ENCODE measurements at places on chromosomes 3 and 15.

- no peak for DNase-seq
Measured at GRCh38 chr15:43948691-43949325, 122.0 kb downstream of the WDR76 start.

DNA sequence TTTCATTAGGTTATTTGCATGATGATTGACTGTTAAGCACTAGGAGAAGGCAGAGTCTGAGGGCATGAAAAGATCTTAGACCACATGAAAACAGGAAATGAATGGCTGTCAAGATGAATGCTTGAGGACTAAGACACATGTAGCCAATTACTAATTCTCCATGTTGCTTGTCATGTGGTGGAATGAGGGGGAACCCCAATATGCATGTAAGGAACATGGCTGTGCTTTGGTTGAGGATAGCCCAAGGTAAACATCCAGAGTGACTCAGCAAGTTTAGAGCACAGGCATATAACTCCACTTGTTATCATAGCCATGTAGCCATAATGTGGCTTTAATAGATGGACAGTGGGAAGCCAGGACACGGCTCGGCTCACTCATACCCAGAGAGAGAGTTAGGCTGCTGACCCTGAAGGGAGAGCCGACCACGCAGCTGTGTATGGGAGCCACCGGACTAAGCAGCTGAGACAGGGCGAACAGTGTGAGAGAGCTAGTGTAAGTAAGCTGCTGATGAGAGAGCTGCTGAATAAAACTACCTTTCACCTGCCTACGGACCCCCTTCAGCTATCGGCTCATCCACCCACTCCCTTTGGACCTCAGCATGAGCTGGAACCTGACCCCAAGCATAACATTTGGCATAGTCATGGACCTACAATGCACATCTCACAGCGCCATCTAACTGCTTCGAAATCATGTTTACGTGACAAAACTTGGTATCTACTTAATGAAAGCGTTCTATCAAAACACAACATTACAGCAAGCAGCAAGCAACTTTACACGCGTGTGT lies 37.6 kb downstream of the ANO10 start:
- DNase-seq, result no peak

GRCh38 chr3:119630880-119631329 lies 29.5 kb downstream of the POPDC2 start:
- DNase-seq, result no peak

- no peak for DNase-seq
Measured at GRCh38 chr3:64809086-64809485, 121.3 kb upstream of the ADAMTS9 start.

GRCh38 chr15:73716417-73716816 lies 32.2 kb downstream of the CD276 start:
- peak; percentile 39 for DNase-seq

DNA sequence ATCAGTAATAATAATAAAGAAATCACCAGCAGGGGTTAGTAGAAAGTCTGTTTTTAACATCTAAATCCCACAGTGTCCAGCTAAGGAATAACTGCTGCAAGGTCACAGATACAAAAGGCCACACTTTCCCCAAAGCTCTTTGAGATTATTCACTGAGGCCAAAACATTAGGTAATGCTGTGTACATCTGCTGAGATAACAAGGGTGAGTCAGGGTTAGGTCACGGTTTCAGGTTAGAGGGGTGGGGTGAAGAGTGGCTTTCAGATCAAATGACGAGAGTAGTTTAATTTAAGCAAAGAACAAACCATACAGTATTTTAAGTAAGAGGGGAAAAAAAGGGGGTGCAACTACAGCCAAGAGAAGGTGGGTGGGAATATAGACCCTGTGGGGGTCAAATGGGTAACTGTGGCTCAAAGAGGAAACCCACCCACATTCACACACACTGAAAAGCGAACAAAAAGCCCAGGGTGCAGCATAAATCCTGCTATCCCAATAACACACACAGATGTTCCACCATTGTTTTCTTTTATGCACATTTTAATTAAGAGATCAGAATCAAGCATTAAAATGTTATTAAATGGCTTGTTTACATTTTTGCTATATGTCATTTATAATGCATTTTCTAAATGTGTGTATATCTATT lies 412.9 kb downstream of the TIGIT start:
- no peak for DNase-seq

DNA sequence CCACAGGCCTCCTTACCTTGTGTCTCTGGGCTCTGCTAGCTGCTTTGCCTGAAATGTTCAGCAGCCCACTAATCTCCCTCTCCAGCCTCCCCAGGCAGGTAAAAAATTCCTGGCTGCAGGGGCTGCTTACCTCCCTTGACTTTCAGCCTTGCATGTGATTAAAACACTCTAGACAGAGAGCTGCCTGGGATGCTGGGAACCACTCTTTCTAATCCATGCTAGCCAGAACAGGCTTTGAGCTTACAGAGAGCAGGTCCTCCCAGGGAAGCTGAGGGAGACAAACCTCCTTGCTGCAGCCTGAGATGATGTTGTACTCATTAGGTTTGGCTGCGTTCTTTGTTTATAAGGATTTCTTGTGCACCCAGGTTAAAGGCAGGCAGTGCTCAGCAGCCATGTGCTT lies 33.7 kb upstream of the LIPC start:
- DNase-seq, result no peak

GRCh38 chr15:27530994-27531393 lies 560.0 kb downstream of the GABRG3 start:
- no peak for DNase-seq

DNA sequence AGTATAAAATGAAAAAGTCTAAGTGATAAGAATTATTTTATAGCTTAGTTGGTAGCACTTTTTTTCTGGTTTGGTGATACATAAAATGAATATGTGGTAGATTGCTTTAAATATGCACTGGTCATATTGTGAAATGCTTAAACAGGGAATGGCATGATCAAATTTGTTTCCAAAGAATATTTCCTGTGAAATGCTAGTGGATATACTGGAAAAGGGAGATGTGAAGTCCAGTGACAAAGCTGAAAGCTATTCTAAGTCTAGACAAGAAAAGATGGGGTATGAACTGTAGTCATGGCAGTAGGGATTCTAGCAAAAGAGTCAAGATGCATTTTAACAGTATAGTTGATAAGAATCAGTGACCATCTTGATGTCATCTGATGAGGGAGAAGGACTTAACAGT lies 98.9 kb upstream of the MME start:
- no peak for DNase-seq

GRCh38 chr3:66910266-66911055 lies 87.6 kb upstream of the KBTBD8 start:
- DNase-seq, result no peak

DNA sequence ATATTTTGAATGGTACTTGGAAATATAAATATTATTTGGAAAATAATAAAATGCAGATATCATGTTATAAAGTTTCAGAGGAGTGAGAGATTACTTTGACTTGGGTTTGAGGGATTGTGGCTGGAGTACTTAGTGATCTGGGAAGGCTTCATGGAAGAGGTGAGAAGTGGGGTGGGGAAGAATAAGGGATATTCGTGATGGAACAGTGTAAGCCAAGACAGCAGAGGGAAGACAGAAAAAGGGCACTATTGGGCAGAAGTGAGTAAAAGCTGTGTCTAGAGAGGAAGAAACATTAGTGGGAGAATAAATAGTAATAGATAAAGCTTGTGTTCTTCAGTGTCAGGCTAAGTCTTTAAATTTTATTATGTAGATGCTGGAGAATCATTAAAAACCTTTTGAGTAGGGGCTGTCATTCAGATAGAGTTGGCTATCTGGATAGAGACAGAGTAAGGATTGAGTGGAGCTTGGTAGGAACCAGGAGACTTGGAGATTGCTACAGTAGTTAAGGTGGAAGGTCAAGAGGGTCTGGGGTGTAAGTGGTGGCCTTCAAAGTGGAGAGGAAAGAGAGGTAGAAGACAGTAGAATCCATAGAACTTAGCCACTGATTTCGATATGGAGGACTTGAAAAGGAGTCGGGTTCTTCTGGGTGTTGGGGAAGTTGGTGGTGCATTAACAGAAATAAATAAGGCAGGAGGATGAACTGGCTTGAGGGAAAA lies 11.9 kb downstream of the UBE2E1 start:
- no peak for DNase-seq

DNA sequence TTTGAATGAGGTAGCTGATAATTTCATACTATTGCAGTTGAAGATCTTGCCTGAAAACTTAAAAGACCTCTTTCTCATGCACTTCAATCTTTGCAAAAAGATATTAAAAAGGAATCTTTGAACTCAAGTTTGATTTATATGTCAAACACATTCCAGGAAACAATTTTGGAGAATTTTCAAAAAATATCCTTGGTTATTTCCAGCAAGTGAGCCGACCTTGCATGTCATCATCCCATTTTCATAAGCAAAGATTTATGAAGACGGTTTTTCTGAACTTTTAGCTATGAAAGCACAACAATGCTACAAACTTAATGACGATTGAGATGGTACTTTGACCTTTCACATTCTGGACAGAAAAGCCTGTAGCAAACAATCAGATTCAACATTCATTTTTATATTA lies 95.6 kb downstream of the RFX7 start:
- DNase-seq, result no peak

- no peak for DNase-seq
Measured at GRCh38 chr15:61712129-61712759, 348.0 kb downstream of the VPS13C start.

DNA sequence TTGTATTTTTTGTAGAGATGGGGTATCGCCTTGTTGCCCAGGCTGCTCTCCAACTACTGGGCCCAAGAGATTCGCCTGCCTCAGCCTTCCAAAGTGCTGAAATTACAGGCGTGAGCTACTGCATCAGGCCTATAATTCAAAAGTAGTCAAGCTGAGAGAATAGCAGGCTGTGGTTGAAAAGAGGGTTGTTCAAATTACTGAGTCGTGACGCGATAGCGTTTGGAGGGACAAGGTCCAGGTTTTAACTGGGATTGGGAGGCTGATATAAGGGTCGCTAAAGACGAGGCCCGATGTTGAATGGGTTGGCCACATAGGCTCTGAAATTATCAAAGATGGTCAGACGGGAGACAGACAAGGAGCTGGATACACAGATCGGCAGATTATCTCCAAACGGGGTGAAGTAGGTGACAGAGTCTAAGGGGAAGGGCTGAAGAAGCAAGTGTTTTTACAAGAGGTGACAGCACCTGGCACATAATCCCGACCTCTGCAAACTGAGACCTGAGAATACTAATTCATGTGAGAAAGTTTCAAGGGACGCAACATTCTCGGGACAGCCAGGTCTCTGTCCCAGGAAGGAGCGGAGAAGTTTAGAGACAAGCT lies 759 bp upstream of the ARID3B start:
- no peak for DNase-seq

- no peak for DNase-seq
Measured at GRCh38 chr3:59542276-59542675, 492.5 kb upstream of the CFAP20DC start.

GRCh38 chr3:184334470-184335158 lies 2.8 kb upstream of the FAM131A start:
- no peak for DNase-seq

DNA sequence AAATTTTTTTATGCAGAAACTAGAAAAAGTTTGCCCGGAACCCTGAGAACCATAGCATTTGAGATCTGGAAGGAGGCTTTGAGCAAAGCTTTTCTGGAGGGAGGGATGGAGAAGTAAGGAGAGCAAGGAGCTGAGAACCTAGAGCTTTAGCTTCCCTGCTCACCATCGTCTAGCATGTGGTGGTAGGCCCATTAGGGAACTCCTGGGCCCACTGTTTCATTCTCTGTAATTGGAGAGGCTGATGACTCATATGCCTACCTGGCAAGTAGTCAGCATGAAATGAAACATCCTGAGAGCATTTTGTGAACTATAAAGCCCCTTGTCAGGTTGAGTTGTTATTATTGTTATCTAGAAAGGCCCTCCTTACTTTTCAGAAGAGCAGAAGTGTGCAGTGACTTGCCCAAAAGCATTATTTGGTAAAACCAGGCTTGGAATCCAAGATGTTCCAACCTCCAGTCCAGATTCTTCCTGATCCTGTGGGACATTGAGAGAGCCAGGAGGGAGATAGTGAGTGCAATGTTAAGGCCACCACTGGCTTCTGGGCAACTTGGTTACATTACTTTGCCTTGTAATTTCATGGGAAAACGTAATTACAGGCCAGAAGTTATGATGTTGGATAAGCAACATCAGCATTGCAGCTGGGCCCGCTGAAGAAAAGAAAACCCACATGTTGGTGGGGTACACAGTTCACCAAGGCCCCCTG lies 104.5 kb upstream of the BFSP2 start:
- DNase-seq, result no peak

DNA sequence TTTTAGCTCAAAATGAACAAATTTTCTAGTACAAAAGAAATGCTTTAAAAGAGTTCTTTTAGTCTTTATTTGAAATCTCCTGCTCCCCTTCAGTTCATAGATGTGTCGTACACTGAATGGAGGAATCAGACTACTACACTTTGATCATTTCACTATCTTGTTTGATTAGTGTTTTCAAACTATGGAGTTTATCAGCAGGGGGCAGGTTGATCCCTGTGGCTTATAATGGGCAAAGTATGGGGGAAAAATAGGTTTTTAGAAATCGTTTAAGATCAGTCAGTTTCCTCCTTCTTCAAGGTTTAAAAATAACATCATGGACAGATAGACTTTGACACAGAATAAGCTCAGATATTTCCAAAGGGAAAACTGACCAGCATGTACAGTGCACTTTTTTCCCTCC lies 701.7 kb downstream of the CADM2 start:
- no peak for DNase-seq

DNA sequence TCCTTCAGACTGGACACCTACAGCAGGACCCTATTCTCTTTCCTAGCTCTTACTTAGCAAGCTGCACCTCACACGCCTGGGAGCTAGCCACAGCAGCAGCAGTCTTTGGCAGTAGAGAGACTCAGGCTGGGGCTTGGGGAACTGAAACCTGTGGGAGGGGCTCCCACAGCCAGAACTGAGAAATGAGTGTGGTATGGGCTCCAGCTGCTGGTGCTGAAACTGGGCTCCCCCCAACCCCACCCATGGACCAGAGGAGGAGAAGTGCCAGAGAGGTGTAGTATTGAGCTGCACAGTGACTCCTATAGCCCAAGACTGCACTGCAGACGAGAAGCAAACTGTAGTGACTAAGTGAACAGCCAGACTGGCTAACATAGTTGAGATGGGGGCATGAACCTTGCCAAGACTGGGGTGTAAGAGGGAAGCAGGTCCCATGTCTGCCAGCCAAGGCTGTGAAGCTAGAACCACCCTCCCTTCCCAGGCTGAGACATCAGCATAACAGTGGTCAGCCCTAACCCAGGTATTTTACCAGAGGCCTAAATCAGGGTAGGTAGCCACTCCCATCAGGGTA lies 62.5 kb downstream of the MYO5A start:
- DNase-seq, result no peak

DNA sequence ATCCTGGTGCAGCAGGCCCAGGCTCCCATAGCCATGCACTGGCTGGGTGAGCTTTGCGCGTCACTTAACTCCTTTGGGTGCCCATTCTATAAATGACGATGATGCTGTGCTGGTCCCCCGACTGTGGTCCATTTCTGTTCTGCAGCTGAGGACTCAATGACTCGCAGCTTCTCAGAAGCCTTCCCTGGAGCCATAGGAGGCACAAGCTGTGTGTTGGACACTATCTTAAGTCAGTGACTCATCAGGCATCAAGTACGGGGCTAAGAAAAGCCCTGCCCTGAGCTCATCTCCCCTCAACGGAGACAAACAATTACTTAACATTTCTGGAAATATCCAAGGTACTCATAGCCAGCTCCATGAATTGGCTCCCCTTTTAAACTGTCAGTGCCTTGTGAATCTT lies 13.8 kb upstream of the MUSTN1 start:
- no peak for DNase-seq

- DNase-seq, result no peak
Measured at GRCh38 chr15:62932436-62932835, 110.1 kb upstream of the TPM1 start.
